Left lung (tissue), 14 donors: ENCODE measurements at places on chromosomes 6 and 20. TPM values are rescaled to one million over a fixed set of nuclear protein-coding genes. Genes with fewer than 3 reads are reported as not detected.

- DNase-seq: peak; percentile 97
Measured at GRCh38 chr20:51766994-51767866, 960 bp downstream of the ATP9A start.

- no peak for DNase-seq
Measured at GRCh38 chr6:145405006-145405551, 330.2 kb downstream of the EPM2A start.

The CALHM6 gene
- polyA plus RNA-seq: 9.1 TPM

- no peak for DNase-seq
Measured at GRCh38 chr6:47440719-47441118, 36.9 kb upstream of the CD2AP start.

DNA sequence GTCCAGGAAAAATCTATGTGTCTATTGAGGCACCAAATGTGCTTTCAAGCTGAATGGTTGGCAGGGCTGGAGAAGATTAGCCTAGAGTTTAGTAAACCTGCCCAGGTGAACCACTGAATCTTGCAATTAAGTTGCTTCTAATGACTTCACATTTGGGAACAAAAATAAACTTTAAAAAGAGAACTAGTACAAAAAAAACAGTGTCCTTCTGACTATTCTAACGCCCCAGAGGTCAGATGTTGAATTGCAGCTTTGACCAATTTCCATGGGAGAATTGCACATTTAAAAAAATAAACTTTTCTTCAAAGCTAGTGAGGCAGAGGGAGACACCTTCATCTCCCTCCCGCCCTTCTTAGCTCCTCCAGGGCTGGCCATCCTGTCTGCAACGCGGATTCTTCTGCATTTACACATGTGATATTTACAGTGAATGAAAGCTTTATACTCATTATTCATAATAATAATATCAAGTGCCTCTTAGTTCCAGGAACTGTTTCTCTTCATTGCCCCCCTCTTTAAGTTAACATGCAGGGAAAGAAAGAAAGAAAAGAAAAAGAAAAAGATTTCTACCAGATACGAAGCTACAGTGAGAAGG is 270.2 kb downstream of the SMOC2 start:
- DNase-seq: no peak

The TFAP2A gene
- polyA plus RNA-seq: 0.21 TPM

- no peak for DNase-seq
Measured at GRCh38 chr20:49685161-49685601, 28.5 kb downstream of the B4GALT5 start.

DNA sequence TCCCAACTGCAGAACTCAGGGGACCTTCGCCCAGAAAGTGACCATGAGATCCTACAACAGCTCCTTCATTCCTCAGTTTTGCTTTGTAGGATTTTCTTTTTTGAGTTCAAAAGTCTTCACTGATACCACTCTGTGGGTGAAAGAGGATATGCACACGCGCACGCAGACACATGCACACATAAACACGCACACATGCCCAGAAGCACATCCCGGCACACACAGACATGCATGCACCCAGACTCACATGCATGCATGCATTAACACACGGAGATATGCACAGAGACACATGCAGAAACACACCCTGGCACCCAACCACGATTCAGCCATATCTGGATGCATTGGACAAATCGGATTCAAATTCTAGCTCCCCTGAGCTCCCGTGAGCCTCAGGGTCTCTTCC is 36.4 kb downstream of the ANKRD60 start:
- DNase-seq: no peak

- no peak for DNase-seq
Measured at GRCh38 chr20:61044499-61044898, 207.6 kb upstream of the CDH4 start.

The ZBTB22 gene
- polyA plus RNA-seq: 25.1 TPM

The LRRC73 gene
- polyA plus RNA-seq: 0.66 TPM

The MAS1 gene
- 0.06 TPM for polyA plus RNA-seq

The SIRPB1 gene
- 3.5 TPM for polyA plus RNA-seq

GRCh38 chr6:95574811-95575210 is 2.5 kb upstream of the MANEA start:
- no peak for DNase-seq

DNA sequence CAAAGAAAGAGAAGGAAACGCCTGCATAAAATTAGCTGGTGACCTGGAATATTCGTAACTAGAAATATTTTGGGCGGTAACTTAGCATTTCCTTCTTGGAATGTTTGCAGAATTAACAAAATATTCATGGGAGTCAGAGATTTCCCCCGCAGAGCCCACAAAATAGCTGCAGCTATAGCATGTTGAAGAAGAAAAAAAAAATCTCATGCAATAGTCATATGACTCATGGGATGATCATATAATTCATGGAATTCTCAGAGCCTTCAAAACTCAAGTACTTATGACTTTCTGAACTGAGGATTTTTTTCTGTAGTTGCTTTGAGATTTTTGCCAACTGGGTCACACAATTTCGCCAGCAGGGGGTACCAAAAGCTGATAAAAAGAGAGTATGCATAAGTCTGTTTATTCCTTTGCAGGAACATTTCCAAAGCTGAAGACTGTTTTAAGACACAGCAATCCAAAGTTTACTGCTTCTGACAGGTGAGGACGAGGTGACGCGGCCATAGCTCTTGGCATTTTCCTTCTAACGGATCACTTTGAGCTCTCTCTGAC is 586.0 kb upstream of the CHD6 start:
- no peak for DNase-seq

DNA sequence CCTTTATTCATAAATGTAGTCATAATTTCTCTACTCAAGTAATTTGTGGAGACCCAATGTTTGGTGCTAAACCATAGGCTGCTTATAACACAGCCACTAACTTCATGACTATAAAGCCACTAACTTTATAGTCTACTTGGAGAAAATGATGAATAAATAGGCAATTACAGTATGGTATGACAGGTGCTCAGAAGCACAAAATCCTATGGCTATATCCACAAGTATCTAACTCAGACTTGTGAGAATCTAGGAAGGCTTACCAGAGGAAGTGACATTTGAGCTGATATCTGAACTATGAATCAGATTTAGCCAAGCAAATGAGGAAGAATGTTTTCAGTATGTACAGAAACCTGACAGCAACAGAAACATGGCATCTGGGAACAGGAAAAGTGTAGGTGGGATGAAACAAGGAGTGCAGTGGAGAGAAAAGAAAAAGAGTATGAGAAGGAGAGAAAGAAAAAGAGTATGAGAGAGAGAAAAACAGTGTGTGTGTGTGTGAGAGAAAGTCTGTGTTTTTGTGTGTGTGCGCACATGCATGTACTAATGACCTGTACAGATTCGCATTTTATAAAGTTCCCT is 59.9 kb downstream of the REV3L start:
- DNase-seq: no peak

The TRIM15 gene
- not detected for polyA plus RNA-seq
